RPMI7951 (cell line): ENCODE measurements at places on chromosomes 1 and 21.
A peak's percentile ranks its signal among the peaks of the same experiment; 100 is the strongest.

DNA sequence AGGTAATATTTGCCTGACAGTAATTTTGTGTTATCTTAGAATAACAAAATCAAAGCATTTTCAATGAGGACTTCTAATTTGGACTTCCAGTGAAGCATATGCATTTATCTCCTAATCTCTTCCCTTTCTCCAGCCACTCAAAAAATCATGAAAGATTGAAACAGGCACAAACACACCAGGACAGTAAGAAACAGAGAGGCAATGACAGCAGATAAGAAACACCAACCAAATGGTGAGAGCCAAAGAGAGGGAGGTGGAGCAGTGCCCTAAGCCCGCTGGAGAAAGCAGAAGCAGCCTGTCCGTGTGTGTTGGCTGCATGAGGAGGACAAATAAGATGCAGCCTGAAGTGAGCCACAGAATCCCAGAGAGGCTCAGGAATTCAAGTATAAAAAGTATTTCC lies 39.0 kb downstream of the SLC44A3 start:
- DNase-seq: no peak

DNA sequence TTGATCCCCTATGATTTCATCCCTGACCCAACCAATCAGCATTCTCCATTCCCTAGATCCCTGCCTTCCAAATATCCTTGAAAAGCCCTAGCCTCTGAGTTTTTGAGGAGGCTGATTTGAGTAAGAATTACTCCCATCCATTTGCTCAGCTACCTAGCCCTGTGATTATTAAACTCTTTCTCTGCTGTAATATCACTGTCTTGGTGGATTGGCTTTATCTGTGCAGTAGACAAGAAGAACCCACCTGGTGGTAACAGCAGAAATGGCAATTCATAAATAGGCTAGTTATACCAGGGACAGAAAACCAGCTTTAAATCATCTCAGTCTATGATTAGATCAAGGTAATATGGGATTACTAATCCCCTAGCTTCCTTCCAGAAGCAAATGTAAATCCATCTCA lies 13.0 kb downstream of the IL20 start:
- no peak for DNase-seq

DNA sequence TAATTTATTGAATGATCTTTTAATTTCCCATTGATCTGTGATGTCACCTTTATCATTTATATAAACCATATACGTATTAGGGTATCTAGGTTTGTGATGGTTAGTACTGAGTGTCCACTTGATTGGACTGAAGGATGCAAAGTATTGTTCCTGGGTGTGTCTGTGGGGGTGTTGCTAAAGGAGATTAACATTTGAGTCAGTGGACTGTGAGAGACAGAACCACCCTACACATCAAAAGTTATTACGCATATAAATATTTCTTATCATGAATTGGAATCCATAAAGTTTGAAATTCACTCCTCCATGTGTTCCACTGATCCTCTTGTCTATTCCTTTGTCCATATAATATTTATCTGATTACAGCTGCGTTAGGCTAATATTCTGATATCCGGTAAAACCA lies 100.5 kb downstream of the PIGK start:
- DNase-seq: no peak

DNA sequence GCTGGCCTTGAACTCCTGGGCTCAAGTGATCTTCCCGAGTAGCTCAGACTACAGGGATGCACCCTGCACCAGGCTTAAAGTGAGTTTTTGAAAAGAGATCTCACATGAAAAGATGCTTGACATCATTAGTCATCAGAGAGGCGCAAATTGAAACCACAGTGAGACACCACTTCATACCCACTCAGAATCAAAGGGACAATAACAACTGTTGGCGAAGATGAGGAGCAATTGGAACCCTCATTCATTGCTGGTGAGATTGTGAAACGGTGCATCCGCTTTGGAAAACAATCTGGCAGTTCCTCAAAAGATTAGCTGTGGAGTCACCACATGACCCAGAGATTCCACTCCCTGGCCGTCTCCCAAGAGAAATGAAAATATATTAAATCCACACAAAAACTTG lies 122.3 kb downstream of the PGBD5 start:
- peak; percentile 83 for DNase-seq

DNA sequence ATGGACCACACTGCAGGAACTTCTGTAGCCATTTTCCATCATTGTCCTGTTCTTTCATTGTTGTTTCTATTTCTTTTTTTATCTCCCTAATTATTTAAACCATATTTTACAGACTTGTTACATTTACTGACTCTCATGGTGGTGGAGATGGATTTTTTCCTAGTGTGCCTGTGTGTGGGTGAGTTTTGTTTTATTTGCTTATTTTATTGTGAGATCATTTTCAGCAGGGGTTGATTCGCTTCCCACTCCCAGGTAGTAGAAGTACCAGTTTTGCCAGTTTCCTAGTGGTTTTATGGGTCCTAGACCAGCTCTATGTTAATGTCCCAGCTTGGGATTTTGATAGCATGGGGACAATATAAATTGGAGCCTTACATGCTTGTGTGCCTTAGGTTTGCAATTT lies 80.0 kb upstream of the BACH1 start:
- DNase-seq: no peak

- DNase-seq: no peak
Observed at GRCh38 chr21:26962621-26963181, 4.2 kb downstream of the ADAMTS5 start.

GRCh38 chr1:228784181-228784580 lies 48.9 kb downstream of the RHOU start:
- DNase-seq: no peak

DNA sequence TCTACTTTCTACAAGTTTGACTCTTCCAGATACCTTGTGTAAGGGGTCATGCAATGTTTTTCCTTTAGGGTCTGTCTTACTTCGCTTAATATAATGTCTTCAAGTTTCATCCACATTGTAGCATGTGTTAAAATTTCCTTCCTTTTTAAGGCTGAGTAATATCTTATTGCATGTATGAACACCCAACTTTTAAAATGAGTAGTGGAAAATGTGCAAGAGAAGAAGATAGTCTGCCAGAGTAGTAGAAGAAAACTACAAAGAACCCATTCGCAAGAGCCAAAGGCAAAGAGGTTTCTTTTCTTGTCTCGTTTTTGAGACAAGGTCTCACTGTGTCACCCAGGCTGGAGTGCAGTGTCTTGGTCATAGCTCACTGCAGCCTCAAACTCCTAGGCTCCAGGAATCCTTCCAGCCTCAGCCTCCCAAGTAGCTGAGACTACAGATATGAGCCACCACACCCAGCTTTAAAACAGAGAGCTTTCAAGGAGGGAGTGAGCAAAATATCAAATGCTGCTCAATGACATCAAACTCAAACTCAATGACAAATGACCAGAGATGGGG lies 9.4 kb downstream of the IL23R start:
- DNase-seq: no peak

- DNase-seq: no peak
Observed at GRCh38 chr1:158945061-158945460, 13.7 kb downstream of the PYHIN1 start.

GRCh38 chr1:208004851-208005250 lies 93.9 kb upstream of the CD34 start:
- DNase-seq: peak; percentile 44

- peak; percentile 52 for DNase-seq
Observed at GRCh38 chr1:115089420-115090185, at the start of gene TSPAN2. TSPAN2 (minus strand) TSS chr1:115089503; CDS start chr1:115089432, 71 bp downstream.

GRCh38 chr1:177210071-177210470 lies 39.3 kb downstream of the BRINP2 start:
- no peak for DNase-seq

DNA sequence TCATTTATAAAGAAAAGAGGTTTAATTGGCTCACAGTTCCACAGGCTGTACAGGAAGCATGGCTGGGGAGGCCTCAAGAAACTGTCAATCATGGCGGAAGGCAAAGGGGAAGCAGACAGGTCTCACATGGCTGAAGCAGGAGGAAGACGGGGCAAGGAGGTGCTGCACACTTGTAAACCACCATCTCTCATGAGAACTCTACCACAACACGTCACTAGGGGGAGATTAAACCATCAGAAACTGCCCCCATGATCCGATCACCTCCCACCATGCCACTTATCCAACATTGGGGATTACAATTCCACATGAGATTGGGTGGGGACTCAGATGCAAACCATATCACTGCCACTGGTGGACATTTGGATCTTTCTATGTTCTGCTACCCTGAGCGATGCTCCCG lies 351.4 kb downstream of the NPHP4 start:
- DNase-seq: no peak

DNA sequence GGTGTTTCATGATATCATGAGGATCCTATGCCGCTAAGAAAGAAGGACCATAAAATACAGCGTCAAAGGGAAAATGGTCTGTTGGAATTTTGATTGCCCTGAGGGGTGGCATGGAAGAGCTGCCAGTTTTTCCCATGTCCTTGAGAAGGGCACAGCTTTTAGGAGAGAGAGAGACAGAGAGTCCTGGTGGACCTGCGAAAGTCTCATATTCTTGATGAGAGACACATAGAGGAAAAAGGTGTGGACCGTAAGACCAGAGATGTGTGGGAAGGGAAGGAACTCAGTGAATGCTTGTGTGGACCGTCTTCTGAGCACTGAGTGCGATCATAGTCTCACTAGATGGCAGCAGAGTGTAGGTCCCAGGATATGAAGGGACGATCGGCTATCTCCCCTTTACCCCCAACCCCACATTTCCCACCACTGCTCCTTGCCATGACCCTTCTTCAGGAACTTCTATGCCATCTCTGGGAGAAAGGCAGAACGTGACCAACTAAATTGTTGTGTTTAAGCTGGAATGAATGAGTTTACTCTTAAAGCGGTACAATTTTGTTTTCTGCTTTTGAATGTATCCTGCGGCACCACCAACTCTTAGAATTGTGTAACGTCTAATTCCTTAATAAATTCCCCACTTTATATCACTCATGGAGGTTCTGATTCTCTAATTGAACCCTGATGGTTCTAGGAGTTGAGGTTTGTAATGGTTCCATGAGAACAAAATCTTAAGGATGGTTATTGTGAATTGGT lies 117.7 kb downstream of the CTH start:
- DNase-seq: peak; percentile 24

DNA sequence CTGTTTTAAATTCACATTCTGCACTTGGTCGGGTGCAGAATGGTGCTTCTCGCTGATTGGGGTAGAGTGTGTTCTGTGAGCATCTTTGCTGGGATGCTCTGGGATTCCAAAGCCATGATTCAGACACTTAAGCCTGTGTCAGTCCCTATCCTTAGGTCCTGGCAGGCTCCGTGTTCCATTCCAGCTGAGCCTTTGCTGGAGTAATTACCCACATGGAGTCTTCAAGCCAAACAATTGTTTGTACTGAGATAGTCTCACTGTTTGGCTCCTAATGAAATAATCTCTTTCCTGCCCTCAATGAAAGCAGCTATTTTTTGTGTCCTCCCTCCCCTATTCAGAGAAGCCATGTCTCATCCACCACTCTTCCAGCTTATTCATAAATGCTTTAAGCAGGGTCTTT lies 18.7 kb downstream of the SMAP2 start:
- DNase-seq: peak; percentile 77

DNA sequence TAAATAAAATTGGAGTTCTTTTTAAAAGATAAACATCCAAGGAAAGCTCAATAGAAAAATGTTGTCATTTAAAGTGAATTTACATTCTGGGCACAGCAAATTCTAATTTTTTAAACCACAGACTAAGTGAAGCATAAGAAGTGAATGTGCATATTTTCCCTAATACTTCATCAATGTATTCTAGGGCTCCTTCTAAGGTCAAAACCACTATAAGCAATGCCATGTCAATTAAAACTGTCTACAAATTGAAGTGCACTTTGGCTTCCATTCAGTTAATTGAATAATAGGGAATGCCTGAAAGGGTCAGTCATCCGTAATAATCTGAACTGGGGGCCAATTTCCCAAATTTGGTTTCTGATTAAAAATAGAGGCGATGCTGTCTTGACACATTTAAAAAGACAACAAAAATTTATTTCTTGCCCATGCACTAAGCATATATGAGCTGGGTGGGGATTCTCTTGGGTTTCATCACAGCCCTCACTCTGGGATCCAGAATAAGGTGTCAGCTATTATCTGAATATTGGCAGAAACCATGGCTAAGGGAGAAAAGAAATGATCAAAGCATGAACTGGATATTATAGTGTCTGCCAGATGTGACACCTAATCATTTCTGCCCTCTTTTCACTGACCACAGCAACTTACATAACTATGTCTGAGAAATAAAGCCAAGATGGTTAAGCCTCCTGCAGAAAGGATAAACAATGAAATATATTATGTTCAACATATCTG lies 660.6 kb upstream of the B3GALT2 start:
- DNase-seq: no peak

DNA sequence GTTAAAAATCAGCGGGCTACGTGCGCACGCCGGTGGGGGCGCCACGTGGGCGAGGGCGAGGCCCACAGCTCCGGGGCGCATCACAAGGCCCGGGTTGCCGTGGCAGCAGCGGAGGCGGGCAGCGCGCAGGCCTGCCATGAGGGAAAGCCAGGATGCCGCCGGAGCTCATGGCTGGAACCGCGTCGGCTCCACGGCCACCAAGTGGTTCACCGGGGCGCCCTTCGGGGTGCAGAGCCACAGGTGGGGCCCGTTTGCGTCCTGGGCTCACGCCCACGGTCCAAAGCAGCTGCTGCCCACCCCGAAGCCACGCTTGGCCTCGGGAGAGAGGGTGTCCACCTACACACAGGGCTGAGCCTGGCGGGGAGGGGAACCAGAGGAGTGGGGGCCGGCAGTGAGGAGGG lies 4.9 kb upstream of the TTC22 start:
- no peak for DNase-seq

GRCh38 chr1:29682171-29682918 lies 446.0 kb downstream of the PTPRU start:
- no peak for DNase-seq

- no peak for DNase-seq
Observed at GRCh38 chr1:161421456-161421855, 53.8 kb upstream of the CFAP126 start.

DNA sequence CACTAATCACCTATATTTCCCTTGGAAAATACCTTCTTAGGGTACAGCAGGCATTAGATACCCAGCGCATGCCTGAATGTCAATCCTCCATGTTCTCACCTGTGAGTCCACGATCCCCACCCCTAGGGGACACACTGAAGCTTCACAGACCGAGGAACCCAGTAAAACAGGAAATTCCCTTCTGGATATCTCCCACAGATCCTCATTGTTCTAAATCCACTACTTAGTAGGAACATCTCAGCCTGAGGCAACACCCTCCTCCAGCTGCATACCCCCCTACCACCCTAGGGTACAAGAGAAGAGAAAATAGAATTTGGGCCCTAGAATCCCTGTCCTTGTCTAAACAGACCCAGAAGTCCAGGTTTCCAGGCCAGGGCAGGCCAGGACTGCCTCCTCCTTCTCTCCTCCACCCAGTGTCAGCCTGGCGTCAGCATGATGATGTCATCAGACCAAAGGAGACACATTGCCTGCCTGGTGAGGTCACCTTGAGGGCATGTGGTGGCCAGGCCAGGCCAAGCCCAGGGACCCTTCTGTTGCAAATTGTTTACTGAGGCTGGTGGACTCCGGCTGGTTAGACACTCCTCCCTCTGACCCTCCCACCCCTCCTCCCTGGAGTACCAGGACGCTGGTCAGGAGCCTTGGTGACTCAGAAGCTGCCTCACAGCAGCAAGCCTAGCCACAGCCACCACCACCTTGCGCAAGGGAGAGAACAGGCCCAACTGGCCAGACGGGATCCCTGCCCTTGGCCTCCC lies 6.2 kb downstream of the NECTIN4 start:
- DNase-seq: peak; percentile 92

GRCh38 chr1:150973836-150974579 lies 627 bp downstream of the CERS2 start:
- peak; percentile 13 for DNase-seq
